Fibroblast of mammary gland (primary cell): ENCODE measurements at places on chromosomes 16 and 17.
A peak's percentile ranks its signal among the peaks of the same experiment; 100 is the strongest.

DNA sequence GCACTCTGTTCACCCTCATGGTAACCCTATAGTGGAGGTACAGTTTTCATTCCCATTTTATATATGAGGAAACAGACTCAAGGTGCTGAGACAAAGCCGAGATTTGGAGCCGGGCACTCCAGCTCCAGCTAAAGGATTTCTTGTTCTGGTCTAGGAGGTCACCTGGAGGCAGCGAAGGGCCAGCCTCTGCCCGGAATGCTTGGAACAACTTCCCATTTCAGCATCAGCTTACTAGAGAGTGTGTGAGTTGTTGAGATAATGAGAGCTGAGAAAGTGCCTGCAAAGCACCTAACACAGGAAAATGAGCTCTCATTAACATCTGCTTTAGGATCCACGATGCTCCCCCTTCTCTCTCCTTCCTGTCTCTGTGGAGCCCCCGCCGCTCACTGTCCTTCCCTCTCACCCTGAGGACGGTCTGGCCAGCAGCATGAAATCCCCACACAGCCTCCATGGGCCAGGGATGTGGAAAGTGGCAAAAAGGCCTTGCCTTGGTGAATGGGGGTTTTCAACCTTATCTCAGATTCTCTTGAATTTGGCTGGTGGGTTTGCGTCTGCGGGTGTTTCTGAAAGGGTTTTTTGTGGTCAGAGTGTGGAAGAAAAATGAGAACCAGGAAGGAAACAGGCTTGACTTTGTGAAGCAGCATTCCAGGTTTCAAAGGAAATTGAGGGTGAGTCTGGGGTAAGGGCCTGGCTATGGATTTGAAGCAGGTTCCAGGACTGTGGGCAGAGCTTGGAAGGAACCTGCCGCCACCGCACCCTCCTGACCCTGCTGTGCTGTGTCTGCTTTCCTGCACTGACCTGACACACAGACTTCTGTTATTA is 178.7 kb downstream of the FOXL1 start:
- DNase-seq, result no peak

GRCh38 chr17:55388842-55389241 is 32.8 kb downstream of the MMD start:
- DNase-seq, result no peak

GRCh38 chr17:6352801-6353560 is 81.9 kb downstream of the AIPL1 start:
- DNase-seq, result no peak

DNA sequence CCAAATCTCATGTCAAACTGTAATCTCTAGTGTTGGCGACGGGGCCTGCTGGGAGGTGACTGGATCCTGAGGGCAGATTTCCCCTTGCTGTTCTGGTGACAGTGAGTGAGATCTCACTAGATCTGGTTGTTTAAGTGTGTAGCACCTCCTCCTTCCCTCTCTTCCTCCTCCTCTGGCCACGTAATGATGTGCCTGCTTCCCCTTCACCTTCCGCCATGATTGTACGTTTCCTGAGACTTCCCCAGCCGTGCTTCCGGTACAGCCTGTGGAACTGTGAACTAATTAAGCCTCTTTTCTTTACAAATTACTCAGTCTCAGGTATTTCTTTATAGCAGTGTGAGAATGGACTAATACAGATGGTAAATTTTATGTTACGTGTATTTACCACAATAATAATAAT is 49.2 kb downstream of the METTL16 start:
- DNase-seq, result no peak

- DNase-seq, result peak; percentile 56
Measured at GRCh38 chr17:73316919-73317505, 5.2 kb upstream of the CDC42EP4 start.

DNA sequence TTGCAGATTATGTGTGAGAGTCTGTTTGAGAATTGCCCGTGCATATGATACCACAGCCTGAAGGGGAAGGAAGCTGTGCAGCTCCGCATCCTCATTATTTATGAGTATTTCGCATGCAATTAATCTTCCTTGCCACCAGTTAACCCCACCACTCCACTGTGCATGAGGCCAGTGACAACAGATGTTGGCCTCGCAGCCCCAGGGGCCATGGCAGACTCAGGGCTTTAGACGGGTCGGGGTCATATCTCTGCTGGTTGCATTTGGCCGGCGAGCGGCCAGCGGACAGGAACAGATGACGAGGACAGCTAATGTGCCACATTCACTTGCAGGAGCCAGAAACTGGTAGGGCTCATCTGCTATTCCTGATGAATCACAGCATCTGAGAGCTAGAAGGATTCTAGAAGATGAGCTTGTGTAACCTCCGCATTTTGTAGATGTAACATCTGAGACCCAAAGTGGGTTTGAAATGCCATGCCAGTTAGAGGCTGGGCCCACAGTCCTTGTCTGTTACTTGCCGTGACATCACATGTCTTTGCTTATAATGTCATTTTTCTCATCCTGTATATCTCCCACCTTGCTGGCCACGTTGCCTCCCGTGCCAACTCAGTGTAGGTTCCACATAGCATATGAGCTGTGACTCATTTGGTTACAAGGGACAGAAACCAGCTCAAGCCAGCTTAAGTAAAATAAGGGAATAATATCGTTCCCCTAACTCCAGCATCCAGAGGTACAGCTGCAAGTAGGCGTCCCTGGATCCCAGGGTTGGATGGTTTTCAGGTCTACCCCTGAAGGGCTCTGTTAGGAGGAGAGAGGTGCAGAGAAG is 137.2 kb downstream of the SNX29 start:
- no peak for DNase-seq

DNA sequence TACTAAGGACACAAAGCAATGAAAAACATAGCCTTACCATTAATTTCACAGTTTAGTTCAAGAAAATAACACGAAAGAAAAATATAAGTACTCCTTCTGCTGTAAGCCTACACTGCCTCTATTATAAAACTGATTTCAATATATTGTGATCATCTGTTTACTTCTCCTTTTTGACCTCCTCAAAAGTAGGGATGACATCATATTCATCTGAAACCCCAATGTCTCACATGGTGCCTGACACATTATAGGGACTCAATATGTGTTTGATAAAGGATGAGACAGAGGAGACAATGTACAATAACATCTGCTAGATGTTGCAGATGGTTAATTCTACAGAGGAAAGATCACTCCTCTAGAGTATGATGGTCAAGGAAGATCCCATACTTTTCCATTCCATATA is 118.4 kb upstream of the NOG start:
- DNase-seq, result no peak

- DNase-seq, result no peak
Measured at GRCh38 chr16:88628512-88628974, 9.8 kb upstream of the IL17C start.
